ENCODE measurements at places on chromosomes 1 and 21.
A peak's percentile ranks its signal among the peaks of the same experiment; 100 is the strongest.

DNA sequence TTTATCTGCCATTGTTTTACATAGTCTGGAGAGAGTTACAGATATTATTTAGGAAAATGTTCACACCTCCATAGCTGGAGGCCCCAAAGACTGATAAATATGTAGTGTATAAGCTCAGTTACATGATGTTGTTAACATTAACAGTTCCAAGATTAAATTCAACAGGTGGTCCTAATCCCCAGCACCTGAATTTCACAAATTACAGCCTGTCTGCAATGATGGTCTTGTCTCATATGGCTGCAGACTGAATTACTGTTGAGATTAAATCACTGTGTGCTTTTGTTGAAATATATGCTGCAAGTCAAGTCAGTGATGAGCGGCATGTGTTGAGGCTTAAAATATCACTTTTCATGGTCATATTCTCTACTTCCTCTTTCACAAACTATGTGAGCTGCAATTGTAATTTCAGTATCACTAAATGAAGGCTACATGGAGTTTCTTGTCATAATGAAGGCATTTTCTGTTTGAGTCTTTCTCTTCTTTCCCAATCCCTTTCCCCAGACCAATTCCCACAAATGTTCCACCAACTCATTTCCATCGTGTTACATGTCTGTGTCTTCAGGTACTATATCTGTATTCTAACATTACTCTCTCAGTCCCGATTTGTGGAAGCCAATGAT is 4.2 kb downstream of the ST6GALNAC5 start:
- DNase-seq = no peak

GRCh38 chr1:2961661-2962060 is 59.6 kb upstream of the ACTRT2 start:
- no peak for DNase-seq

DNA sequence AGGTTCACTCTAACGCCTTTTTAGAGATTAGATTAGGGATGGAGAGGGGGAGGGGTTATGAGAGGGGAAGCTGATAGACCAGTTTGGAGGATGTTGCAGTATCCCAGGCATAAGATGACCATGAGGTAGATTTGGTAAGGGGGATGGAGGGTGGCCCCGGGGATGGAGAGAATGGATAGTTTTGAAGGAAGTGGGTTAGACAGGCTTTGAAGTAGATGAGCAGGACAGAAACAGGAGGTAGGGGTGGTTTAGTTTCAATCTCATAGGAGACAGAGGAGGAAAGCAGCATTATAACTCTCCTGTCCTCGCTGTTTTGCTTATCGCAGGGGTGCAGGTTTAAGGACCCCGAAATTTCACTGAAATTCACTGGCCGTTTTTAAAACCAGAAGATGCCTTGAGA is 11.8 kb downstream of the UBIAD1 start:
- DNase-seq = no peak

DNA sequence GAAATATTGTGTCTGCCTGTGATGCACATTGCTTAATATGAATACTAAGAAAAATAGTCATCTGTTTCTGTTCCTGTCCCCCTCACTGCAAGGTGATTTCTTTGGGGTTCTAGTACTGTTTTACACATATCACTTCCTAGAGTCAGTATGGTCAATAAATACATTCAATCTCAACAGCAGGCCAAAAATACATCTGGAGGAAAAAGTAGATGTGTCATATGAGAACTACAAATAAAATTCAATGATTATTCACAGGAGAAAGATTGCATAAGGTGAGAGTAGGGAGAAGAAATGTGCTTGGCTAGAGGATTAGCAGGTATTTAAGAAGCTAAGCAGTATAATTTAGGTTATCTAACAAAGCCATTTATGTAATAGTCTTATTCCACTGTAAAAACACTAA is 45.3 kb upstream of the SAMSN1 start:
- no peak for DNase-seq

- no peak for DNase-seq
These were observed 15.4 kb downstream of the RABGAP1L start for GRCh38 chr1:174174461-174175329.

- DNase-seq = no peak
These were observed 105.7 kb downstream of the SYF2 start for GRCh38 chr1:25126562-25126961.

GRCh38 chr1:21882721-21883415 is 54.2 kb downstream of the HSPG2 start:
- DNase-seq = no peak

- no peak for DNase-seq
These were observed 69.2 kb upstream of the HSPA13 start for GRCh38 chr21:14452031-14452726.

DNA sequence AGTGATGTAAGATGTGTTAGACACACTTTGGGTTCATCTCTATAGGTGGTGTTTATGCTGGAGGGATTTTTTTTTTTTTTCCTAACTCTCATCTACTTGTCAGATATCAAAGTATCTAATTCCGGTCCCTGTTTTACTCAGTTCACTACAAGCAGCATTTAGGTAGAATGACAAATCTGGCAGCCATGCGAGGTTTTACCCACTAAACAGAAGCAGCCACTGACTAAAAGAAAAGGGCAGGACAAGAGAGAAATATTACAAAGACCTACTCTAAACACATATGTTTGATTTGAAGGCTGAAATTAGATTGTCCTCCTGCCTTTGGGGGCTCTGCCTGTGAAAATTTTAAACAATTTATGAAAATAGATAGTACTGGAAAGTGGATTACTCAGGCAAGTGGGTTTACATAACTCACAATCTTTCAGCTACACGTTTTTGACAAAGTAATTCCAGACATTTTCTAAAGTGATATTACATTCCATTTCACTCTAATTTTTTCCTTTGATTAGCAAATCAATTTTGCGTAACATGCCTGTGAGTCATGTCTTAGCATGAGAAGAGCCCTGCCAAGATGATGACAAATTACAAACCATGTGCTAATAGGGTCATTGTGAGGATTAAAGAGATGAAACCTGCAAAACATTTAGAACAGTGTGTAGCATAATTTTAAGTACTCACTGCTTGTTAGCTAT is 172.6 kb downstream of the PLA2G4A start:
- DNase-seq = no peak

- DNase-seq = no peak
These were observed 6.1 kb upstream of the LHX8 start for GRCh38 chr1:75127916-75128717.

GRCh38 chr21:32523988-32524719 is 61.2 kb downstream of the TCP10L start:
- DNase-seq = no peak

GRCh38 chr1:53617382-53617781 is 121.6 kb downstream of the GLIS1 start:
- no peak for DNase-seq

GRCh38 chr21:30962013-30962412 is 76.3 kb downstream of the KRTAP19-8 start:
- no peak for DNase-seq

- no peak for DNase-seq
These were observed 352.1 kb downstream of the MATN1 start for GRCh38 chr1:30371179-30371788.

DNA sequence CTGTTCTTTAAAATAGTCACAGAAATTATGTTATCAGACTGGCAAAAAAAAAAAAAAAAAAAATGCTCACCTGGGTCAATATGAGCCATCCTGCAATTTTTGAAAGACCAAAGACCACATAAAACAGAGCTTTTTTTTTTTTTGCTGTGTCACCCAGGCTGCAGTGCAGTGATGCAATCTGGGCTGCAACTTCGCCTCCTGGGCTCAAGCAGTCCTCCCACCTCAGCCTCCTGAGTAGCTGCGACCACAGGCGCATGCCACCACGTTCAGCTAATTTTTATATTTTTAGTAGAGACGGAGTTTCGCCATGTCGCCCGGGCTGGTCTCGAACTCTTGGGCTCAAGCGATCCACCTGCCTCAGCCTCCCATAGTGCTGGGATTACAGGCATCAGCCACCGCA is 62.8 kb downstream of the RGS13 start:
- no peak for DNase-seq

DNA sequence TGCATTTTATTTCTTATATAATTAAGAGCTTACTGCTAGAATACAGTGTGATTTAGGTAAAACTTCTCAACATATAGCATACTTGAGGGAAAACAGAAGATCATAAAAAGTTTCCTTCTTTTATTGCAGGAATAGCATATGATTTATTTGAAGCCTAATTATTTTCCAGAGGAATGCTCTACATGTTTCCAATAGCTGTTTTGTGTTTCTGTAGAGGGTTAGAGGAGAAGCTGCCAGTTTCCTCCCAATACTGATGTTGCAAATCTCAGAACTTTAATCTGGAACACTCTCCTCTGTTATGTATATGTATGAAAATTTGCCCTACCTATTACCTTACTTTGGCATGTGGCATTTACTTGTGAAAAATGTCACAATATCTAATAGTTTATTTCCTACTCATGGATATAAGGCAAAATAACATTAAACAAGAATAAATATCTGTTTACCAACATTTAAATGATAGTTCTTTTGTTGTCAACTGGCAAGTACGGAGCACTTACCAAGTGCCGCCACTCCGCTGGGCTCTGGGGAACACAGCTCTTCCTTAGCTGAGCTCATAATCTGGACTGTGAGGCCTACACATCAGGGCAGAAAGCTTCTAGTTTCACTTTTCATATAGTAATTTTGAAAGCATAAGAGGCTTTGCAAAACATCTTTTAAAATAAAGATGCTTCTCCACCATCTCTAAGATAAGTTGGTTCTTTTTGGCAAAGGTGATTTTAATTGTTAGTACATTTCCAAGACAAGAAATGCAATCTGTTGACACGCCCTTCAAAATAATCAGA is 239.8 kb upstream of the C1orf105 start:
- DNase-seq = peak; percentile 21

All from stimulated activated CD4-positive, alpha-beta T cell treated with anti-CD3 and anti-CD28 coated beads, Interleukin-2, amount 100 ng/mL, for 4 hours (primary cell).